ENCODE measurements at places on chromosomes 12 and 14.

DNA sequence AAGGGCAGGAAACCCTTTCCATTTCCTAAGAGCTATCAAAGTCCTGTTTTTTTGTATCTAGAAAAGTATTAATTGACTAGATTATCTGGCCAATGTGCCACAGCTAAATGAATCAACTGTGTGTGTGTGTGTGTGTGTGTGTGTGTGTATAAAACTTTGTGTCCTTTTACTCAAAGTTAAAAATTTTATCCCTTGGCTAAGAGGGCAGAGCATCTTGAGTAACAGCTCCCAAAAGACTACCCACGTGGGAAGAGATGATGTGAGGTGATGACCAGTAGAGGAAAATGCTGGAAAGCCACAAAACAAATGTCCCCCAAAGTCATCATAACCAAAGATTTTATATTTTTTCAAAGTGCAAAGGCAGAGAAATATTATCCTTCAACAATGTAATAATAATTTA is 90.3 kb downstream of the FAR2 start:
- no peak for DNase-seq

DNA sequence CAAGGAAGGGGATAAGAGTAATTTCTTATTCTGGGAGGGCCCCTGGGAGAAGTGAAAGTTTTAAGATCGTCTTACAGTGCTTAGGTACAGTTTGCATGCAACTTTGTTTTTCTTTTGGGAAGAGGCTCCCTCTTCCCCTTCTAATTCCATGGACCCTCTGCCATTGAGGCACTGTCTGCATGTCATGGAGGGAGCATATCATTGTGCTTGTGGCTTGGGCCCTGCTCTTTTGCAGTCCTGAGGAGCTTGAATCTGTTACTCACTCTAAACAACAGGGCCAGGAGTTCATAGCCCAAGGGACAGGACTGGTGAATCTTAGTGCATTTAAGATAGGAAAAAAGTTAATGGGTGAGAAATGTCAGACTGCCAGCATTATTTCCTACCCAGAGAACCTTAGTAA is 2.3 kb downstream of the UBE3B start:
- no peak for DNase-seq

GRCh38 chr14:93035917-93036651 is 79.6 kb downstream of the ITPK1 start:
- no peak for DNase-seq

DNA sequence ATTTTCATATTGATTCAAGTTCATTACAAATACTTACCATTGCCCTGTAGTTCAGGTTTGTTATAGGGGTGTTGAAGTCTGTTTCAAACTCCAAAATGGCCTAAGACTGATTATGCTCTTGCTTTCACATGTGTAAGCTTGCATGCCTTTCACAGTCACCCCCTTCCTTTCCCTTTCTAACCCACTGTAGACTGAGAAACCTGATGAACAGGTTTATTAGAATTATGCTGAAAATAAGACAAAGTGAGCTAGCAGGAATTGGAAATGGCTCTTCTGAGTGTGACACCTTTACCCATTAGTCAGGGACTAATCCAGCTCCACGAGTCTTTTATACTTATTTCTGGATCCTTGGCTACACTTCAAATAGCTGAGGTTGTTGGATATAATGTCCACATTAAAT is 38.9 kb downstream of the FBXO33 start:
- no peak for DNase-seq

DNA sequence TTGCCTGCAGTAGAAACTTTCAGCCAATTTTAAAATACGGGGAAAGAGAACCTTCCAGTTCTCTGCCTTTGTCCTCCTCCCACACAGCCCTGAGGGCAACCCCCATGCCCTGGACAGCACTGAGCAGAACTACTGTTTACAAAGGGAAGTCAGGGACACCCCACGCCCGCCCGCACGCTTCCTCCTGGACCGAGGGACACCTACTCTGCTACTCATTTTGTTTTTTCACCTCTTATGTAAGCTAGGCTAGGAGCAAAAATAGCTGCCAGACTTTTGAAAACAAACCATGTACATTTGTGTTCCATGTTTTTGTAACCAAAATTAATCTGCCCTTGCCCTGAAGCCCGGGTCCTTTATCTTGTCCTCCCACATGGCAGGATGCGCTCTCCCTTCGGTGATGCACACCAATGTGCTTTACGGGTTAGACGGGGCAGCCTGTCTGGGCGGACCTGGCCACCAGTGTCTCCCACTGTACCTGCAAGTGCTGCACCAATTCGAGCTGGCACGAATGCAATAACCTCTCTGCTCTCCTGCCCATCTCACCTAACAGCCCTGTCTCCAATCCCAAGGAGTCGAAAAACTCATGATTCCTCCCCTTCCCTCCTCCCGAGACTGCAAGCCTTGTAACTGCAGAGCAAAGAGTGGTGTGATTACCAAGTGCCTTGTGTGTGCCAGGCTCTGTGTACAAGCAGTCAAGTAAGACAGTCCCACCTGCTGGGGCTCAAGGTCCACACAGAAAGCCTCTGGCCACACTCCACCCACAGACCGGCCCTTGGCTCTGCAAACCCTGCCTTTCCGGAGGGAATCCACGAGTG is 85.2 kb downstream of the CCDC88C start:
- DNase-seq: no peak

- no peak for DNase-seq
Observed at GRCh38 chr12:123671876-123672275, 963 bp downstream of the TCTN2 start.

DNA sequence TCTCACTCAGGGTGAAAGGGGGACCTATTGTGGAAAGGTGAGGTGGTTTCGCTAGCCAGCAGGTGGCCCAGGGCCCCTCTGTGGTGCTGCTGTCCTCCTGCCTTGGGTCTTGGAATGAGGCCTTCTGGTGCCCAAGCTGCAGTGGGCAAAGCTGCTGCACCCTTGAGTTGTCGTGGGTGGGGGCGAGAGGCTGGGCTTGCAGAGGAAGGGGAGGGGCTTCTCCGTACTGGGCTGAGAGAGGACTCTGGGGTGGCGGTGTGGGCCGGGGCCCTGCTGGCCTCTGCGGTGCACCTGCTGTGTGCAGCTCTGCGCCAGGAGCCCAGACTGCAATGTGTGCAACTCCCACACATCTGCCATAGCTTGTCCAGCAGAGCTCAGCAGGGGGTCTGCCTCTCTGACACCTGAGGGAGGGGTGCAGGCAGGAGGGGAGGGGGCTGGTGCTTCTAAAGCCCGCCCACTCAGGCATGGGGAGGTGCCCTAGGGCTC is 145.8 kb downstream of the KIF26A start:
- DNase-seq: no peak

DNA sequence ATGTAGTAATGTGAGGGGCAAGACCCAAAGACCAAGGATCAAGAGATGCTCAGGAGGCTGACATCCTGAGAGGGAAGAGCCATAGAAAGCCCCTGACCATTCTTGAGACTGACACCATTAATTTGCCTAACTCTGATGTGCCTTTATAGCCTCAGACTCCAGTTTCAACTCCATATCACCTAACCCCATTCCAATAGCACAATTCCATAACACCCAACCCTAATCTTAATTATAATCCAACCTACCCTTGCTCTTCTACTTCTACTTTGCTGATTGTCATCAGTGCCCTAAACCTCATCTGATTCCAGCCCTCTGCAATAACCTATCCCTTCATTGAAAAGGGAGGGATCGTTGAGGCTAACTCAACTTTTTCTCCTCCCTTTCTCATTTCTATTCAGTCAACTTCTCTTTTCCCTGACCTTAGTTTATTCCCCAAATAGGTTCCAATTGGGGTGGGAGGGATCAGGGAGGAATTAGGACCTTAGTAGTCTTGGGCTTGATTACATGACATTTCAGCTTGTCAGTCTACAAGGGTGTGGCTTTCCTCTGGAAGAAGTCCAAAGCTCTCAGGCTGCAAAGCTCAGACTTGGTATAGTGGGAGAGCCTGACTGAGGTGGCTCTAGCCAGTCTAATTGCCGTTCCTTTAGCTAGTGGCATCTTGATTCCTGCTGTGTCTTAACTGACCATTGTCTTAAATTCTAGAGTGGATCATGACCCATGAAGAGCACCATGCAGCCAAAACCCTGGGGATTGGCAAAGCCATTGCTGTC is 3.1 kb downstream of the PFKM start:
- DNase-seq: no peak

Measured in CD4-positive, alpha-beta T cell treated with Interleukin-10 for 1 hour (primary cell).